Activated naive CD4-positive, alpha-beta T cell treated with Interleukin-2 at 50 U/mL for 16 hours (primary cell): ENCODE measurements at places on chromosomes 2 and 18.

DNA sequence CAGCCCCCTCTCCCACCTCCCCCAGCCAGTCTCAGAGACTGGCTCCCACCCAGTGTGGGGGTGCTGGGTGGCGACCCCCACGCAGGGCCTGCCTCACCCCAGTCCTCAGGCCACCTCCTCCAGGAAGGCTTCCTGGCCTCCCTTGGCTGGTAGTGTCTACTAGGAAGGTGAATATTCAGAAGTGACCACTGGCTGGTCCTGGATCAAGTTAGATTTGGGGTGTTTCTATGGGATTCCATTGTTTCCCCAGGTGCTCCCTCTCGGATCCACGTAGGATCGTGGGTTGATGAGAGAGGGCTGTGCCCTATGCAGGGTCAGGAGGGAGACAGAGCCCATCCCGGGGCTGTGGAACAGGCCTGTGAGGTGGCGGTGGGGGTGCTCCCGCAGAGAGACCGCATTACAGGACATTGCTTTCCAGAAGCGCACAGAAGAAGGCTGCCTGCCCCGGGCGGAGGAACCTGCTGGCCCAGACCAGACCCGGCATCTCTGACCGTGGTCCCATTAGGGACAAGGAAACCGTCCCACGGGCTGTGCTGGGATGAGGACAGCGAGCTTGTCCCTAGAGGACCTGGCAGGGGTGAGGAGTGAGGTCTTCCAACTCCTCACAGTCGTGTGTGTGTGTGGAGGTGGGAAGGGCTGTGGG is 3.3 kb downstream of the PDCD1 start:
- DNase-seq = no peak

GRCh38 chr18:36296650-36297416 is 680 bp upstream of the FHOD3 start:
- DNase-seq = peak; percentile 7

- peak; percentile 60 for DNase-seq
Measured at GRCh38 chr2:39778775-39779340, at the start of gene THUMPD2. Gene THUMPD2, minus strand, starts transcription at chr2:39779258. Its CDS starts 19 bp downstream, at chr2:39779239.

- no peak for DNase-seq
Measured at GRCh38 chr2:48961009-48961408, 193.3 kb downstream of the FSHR start.

DNA sequence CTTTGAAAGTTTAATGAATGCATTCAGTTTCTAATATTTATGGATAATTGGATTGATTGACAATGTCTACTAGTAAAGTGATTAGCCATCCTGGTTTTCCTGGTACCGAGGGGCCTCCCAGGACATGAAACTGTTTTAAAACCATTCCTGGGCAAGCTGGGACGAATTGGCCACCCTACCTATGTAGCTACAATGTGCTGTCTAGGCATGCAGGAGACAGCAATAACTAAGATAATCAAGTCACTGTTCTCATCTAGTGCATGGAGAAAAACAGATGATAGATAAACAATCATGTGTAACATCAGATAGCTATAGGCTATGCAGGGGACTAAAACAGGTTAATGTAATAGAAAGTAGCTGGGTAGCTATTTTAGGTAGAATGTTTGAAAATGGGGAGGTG is 67.1 kb downstream of the PMAIP1 start:
- no peak for DNase-seq
